ENCODE measurements at places on chromosomes 6 and 20.

- no peak for DNase-seq
These were observed 91.5 kb upstream of the MLN start for GRCh38 chr6:33895296-33895695.

DNA sequence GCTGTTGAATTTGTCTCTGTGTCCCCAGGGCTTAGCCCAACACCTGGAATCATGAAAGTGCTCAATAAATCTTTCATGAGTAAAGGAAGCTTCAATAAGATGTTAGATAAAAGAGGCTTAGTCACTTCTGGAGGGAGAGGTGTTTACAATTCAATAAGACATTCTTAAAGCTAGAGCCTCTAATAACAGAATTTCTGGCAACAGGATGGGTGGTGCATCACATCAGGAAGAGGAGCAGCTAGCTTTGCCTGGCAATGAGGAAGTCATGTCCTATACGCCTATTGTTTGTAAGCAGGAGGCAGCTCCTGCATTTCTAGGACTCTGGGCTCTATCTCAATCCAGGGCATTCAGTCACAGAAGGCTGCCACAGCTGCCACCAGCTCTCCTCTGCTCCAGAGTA is 638.5 kb downstream of the EPM2A start:
- DNase-seq = no peak

DNA sequence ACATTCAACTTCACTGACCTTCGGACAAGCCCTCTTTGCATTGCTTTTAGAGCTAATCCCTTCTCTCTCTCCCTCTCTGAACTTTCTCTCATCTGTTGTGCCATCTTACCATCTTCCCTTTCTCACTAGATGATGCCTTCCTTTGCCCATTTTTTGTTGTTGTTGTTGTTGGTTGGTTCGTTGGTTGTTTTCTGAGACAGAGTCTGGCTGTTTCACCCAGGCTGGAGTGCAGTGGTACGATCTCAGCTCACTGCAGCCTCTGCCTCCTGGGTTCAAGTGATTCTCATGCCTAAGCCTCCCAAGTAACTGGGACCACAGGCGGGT is 18.8 kb downstream of the MAP3K5 start:
- no peak for DNase-seq

- no peak for DNase-seq
These were observed 140.7 kb downstream of the ZMYND8 start for GRCh38 chr20:47215653-47216397.

DNA sequence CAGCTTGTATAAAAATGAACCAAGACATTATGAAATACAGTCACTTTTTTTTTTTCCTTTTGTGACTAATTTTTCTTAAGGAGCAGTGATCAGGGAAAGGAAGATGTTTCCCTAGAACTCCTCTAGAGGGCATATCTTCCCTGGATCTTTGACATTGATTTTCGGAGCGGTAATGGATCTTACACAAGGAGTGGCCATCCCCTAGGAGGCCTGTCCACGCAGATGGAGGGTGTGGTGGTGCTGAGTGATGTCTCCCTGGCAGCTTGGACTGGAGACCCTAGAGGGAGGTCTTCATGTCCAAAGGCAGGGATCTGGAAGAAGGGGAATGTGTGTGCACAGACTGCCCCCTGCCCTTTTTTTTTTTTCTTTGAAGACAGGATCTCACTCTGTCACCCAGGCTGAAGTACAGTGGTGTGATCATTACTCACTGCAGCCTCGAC is 7.0 kb upstream of the KIFC1 start:
- no peak for DNase-seq

Measured in stimulated activated CD8-positive, alpha-beta memory T cell treated with anti-CD3 and anti-CD28 coated beads, Interleukin-15, amount 100 ng/mL, for 4 hours (primary cell).